ENCODE measurements at places on chromosomes 1 and 21.
A peak's percentile ranks its signal among the peaks of the same experiment; 100 is the strongest.

GRCh38 chr1:51622455-51622913 is 5.6 kb downstream of the OSBPL9 start:
- peak; percentile 67 for DNase-seq

DNA sequence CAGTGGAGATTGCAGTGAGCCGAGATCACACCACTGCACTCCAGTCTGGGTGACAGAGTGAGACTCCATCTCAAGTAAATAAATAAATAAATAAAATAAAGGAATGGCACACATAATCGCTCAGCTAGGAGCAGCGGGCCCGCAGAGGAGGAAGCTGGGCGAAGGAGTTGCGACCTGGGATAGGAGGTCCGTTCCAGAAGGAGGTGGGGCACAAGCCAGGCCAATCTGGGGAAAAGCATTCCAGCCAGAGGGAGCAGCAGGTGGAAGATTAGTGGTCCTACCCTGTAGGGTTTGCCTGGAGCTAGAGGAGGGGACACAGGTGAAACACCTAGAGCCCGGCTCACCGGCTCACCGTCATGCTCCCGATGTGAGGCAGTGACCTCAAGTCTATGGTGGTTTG is 40.3 kb upstream of the CASZ1 start:
- no peak for DNase-seq

GRCh38 chr1:17075470-17076255 is 21.8 kb upstream of the SDHB start:
- peak; percentile 78 for DNase-seq

GRCh38 chr1:168529518-168529917 is 14.3 kb downstream of the XCL2 start:
- no peak for DNase-seq

- peak; percentile 94 for DNase-seq
Observed at GRCh38 chr1:147545133-147545532, 3.8 kb downstream of the BCL9 start.

- DNase-seq = peak; percentile 17
Observed at GRCh38 chr21:36430841-36431240, 45.6 kb downstream of the CHAF1B start.

DNA sequence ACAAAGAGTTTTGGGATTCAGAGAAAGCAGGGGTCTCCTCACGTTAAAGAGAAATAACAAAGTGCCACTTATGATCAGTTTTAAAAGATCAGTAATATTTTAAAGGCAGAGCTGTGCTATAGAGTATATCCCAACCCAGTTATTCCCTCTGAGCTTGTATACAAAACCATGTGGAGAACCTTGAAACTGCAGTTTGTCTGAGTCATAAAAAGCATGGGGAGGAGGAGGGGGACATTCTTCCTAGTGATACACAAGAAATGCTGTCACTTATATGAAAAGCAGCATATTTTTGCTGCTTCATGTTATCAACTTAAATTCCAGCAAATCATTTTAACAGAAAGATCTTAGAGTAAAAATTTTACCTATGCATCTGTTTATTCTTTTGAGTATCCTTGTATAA is 244.5 kb downstream of the GPR52 start:
- no peak for DNase-seq

- peak; percentile 68 for DNase-seq
Observed at GRCh38 chr1:244920911-244921761, 56.8 kb upstream of the HNRNPU start.

DNA sequence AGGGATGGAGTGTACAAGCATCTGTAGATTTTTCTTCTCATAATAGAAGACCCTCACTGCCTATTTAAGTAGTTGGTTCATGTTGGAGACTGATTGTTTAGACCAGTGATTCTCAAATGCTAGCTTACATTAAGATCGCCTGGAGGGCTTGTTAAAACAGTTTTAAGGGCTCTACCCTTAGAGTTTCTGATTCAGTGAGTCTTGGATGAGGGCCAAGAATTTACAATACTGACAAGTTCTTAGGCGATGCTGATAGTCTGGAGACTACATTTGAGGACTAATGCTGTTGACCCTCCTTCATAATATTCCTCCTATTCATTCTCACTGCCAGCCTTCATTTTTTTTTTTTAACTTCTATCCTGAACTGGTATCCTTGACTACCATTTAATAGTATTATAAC is 15.2 kb upstream of the AGO3 start:
- no peak for DNase-seq

- no peak for DNase-seq
Observed at GRCh38 chr1:51316846-51317120, 13.6 kb downstream of the TTC39A start.

GRCh38 chr1:86527306-86527705 is 19.6 kb upstream of the CLCA4 start:
- no peak for DNase-seq

- DNase-seq = no peak
Observed at GRCh38 chr1:78472851-78473496, 17.8 kb upstream of the PTGFR start.

- no peak for DNase-seq
Observed at GRCh38 chr1:166166329-166166697, 488 bp downstream of the FAM78B start.

DNA sequence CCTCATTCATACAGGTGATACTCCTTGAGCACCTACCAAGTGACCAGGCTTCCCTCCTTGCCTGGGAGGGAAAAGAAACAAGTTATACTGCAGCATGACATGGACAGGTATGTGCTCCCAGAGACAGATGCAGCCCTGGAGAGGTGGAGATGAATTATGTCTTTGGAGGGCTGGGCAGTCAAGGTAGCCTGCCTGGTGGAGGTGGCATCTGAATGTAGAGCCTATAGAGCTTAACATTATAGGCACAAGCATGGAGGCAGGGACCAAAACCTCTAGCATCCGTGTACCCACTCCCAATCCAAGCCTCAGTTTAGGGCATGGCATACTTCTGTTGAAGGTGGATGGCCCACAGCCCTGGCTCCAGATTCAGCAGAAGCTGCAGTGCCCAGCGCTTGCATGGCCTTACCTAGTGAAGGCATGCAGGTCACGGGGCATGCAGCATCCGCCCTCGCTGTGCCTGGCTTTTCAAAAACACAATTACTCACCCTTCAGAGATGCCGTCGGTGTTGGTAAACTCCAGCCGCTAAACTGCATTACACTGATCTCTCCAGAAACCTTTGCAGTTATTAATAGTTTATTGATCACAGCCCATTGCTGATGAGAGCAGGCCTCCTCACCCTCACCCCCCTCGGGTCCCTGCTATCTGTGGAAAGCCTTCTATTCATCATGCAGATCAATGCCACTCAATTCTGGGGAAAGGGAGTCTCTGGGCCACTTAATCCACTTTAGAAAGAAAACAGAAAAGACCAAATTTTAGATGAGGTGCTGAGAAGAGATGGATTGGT is 151.1 kb upstream of the KLHDC7A start:
- no peak for DNase-seq

DNA sequence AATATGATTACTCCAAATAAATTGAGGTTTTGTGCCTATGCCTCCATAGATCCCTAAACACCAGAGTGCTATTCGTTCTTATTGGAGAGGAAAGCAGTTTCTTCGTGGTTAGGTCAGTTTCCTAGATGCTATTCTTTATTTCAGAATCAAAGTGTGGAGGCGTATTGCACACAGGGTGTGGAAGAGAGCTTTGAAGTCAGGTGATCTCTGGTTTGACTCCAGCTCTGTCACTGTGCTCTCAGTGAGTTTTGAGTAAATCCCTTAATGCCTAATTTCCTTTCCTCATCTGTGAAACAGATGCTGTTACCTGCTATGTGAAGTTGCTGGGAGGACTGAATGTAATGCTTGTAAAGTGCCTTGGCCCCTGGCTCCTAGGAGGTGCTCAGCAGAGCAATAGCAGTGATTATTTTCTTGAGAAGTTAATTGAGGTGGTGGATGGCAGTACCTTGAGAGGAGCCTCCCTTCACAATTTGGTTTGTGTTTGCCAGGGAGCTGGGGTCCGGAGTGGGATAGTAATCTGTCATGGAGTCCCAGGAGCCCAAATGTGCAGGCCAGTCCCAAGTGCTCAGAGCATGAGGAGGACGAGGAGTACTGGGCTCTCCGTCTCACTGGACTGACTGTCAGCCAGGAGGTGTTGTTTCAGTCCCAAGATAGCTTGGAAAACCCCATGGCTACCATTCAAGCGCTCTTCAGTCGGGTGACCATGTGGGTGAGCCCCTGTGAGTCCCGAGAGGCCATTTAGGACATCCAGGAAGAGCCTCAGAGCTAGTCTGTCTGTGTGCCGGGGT is 14.9 kb downstream of the NTPCR start:
- no peak for DNase-seq

- DNase-seq = no peak
Observed at GRCh38 chr1:204443871-204444581, 32.4 kb upstream of the PPP1R15B start.

GRCh38 chr1:87674791-87675190 is 346.1 kb downstream of the LMO4 start:
- no peak for DNase-seq

DNA sequence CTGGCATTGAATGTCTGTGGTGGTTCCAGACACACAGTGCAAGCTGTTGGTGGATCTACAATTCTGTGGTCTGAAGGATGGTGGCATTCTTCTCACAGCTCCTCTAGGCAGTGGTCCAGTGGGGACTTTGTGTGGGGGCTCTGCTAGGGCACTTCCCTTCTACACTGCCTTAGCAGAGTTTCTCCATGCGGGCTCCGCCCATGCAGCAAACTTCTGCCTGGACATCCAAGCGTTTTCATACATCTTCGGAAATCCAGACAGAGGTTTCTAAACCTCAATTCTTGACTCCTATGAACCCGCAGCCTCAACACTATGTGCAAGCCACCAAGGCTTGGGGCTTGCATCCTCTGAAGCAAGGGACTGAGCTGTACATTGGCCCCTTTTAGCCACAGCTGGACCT is 43.0 kb downstream of the RGS18 start:
- DNase-seq = no peak

DNA sequence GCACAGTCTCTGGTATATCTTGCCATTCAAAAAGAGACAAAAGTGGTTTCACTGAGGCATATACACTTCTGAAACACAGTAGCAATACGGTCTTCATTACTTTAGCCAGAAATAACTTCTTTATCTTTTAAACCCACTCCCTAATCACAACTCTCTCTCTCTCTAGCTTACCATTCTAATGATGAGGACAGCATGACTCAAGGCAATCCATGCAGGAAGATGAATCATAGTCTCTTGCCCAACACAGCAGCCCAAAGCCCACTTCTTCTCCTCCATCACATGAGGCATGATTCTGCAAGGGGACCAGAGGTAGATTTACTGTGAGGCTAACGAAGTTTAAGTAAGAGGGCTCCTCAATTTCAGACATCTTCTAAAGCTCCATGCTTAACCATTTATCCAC is 285.0 kb upstream of the NR5A2 start:
- no peak for DNase-seq

DNA sequence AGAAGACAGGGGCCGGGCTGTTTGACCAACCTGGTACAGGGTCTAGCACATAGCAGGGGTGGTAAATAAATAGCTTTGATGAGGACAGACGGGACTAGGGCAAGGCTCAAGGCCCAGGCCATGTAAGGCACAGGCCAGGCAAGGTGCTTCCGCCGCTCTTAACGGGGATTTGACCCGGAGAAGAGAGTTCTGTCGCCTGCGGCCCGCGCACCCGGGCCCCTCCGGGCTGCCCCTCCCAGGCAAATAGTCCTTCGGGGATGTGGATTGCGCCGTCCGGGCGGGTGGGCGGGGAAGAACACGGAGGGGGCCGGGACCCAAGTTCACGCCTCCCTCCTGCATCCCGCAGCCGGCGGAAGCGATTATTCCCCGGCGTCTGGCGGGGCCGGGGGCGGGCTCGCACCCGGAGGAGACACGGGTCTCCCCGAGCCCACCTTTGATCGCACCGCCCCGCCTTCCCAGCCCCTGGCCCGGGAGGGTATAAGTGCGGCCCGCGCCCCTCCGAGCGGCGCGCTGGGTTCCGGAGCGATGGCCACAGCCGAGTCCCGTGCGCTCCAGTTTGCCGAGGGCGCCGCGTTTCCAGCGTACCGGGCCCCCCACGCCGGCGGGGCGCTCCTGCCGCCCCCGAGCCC is at the start of gene MIXL1:
MIXL1 (plus strand) TSS at position 508 of the 629 bp plus-strand sequence; CDS start at position 526, 18 bp downstream.
- DNase-seq = no peak

DNA sequence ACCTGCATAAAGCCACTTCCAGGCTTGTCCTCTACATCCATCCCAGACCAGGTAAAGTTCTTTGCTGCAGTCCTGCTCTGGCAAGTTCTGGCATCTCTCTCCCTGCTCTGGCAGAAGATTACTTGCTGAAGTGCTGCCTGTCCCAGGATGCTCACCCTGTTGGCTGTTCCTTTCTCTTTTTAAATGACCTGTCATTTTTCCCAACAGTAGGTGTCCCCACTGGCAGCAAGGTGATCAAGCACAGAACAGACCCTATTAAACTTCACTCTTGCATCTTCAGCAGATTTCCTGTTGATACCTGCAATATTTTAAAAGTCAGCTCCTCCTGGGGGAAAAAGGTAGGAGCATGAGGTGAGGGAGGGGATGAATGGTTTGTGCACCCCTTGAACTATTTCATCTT is 332.6 kb downstream of the PBX1 start:
- DNase-seq = no peak
